ENCODE measurements at places on chromosomes 11 and 22.

GRCh38 chr22:48299124-48299523 lies 1528.5 kb downstream of the BRD1 start:
- DNase-seq = no peak

GRCh38 chr11:61514050-61514917 lies 5.7 kb downstream of the LRRC10B start:
- no peak for DNase-seq

DNA sequence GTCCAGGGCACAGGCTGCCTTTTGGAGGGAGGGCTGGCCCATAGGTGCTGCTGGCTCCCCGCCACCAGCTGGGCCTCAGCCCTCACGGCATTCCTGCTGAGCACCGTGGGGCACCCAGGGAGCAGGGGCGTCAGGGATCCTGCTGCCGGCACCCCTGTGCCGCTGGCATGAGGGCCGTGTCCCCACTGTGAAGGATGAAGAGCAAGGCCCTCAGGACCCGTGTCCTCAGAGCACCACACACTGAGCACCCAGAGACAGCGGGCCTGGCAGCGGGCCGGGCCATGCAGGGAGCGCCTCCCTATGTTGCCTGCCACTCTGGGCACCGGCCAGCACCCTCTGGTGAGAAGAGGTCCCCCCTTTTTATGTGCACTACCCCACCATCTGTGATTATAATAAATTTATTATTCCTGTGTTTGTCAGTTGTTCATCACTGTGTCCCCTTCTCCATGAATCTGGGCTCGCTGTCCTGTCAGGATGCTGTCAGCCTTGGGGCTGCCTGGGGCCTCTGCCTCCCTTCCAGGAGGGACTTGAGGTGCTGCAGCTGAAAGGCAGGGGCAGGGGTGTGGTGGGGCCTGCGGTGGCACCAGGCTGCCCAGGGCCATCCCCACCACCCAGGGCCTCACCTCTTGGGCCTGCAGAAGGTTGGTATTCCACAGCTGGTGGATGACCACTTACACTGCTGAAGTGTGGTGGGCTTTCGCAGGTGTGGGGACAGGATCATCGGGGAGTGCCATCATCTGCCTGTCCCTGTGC lies 80.0 kb downstream of the MED15 start:
- peak; percentile 59 for DNase-seq

- no peak for DNase-seq
Observed at GRCh38 chr11:32307471-32307870, 127.9 kb downstream of the WT1 start.

- no peak for DNase-seq
Observed at GRCh38 chr11:28400331-28401100, 292.3 kb downstream of the METTL15 start.

GRCh38 chr11:74647831-74648230 lies 55.4 kb downstream of the POLD3 start:
- no peak for DNase-seq

GRCh38 chr11:122850076-122850631 lies 11.9 kb downstream of the CRTAM start:
- DNase-seq = no peak

GRCh38 chr11:2860636-2861035 lies 24.9 kb downstream of the CDKN1C start:
- DNase-seq = no peak
